Body of pancreas (tissue), 4 donors: ENCODE measurements at places on chromosomes 7 and 10.

- no peaks in the 10 kb centered on the region for H3K27me3 ChIP-seq
- DNase-seq = peak; percentile 49
- no peaks in the 10 kb centered on the region for H3K36me3 ChIP-seq
- H3K4me3 ChIP-seq = no peak overlapping the region
- H3K27ac ChIP-seq = peak overlapping the region; percentile 67
Observed at GRCh38 chr7:949021-949934, 5.2 kb downstream of the ADAP1 start.

GRCh38 chr10:33759191-33759590 is 424.7 kb upstream of the NRP1 start:
- no peaks in the 10 kb centered on the region for H3K36me3 ChIP-seq
- H3K4me1 ChIP-seq = no peaks in the 10 kb centered on the region
- no peak overlapping the region for H3K4me3 ChIP-seq
- H3K27ac ChIP-seq = no peak overlapping the region

GRCh38 chr7:116354546-116355423 is 144.4 kb downstream of the TES start:
- H3K36me3 ChIP-seq = no peaks in the 10 kb centered on the region
- DNase-seq = peak; percentile 83
- no peaks in the 10 kb centered on the region for H3K27me3 ChIP-seq

DNA sequence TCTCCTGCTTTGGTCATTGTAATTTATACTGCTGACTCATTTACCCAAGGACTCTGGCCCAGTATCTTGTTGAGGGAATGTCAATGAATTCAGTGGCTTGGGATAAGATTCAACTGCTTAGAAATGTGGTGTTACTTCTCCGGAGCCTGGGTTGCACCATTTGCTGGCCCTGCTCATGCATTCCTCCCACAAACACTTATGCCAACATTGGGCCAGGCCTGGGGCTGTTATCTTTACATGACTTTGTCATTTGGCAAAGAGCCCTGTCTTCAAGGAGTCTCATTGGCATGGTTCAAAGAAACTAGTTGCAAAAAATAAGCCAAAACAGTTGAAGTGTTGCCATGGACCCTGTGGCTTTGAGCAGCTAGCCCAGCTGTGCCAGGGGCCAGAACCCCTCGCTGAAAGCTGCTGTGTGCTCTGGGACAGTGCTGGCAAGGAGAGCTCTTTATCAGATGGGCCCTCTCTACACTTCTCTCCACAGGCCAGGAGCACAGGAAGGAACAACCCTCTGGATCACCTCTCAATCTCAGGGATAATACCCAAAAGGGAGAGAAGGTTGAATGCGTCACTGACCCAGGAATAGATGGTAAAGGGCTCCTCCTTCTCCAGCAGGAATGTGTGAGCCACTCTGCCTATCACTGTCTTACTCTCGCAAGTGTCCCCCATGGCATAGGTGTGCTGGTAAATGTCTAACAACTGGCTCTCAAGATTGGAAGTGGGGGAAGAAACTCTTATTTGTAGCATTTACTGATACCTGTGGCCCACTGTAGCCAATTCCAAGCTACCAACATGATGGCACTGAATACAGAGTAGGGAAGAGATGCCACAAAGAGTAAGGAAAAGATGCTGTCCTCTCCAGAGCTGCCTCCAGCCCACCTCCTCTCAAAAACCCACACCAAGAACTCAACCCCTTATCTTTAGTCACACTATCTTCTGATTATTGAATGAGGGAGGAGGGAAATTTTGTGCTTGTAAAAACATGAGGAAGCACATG is 23.5 kb upstream of the PDE1C start:
- no peak overlapping the region for H3K4me3 ChIP-seq
- H3K27me3 ChIP-seq = no peaks in the 10 kb centered on the region
- H3K36me3 ChIP-seq = no peaks in the 10 kb centered on the region
- no peak overlapping the region for H3K27ac ChIP-seq
- peak; percentile 69 for DNase-seq

DNA sequence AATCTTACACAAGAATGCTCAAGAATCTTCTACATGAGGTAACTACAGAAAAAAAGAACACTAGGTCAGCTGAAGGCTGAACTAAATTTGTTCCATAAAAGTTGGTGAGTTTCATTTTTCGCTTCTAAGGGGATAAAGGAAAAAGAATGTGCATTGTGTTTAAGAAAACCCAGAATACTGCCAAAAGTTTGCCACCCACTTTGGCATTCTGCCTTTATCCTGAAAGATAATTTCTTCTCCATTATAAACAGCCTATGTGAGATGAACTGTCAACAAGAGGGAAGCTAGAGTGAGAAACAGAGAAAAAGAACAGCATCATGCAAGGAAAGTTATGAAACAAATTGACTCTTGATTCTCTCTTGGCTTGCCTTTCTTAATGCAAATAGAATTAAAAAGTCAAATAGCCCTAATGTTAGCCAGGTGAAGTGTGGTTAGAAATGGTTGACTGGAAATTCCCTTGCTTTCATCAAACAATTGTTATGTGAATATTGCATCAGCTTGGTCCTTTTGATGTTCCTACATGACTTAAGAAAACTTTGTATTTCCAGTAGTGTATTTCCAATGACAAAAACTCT is 25.8 kb downstream of the STEAP1 start:
- DNase-seq = no peak
- no peaks in the 10 kb centered on the region for H3K36me3 ChIP-seq
- no peak overlapping the region for H3K4me3 ChIP-seq
- H3K27ac ChIP-seq = no peak overlapping the region
